A549 treated with GW870086 at 1 μM for 4 hours (cell line): ENCODE measurements at places on chromosomes 2 and 18. TPM values are rescaled to one million over a fixed set of nuclear protein-coding genes. Genes with fewer than 3 reads are reported as not detected.

Gene UGT1A8
- 0.07 to 0.28 TPM in 2 of 5 replicates, not detected in the others for total RNA-seq

Gene POU3F3
- not detected in 5 replicates for total RNA-seq

Gene ATRAID
- total RNA-seq = 214 to 222 TPM (median 218 TPM) in 5 replicates

Gene FIGN
- 1.5 to 2.2 TPM (median 2.0 TPM) in 5 replicates for total RNA-seq
